ENCODE measurements at places on chromosomes 2 and 18. TPM values are rescaled to one million over a fixed set of nuclear protein-coding genes. Genes with fewer than 3 reads are reported as not detected.

- DNase-seq = peak; percentile 73
Observed at GRCh38 chr18:36850527-36851201, 21.7 kb downstream of the KIAA1328 start.

MALL gene
- total RNA-seq = not detected

TEKT4 gene
- not detected for total RNA-seq

VWC2L gene
- total RNA-seq = not detected

DNA sequence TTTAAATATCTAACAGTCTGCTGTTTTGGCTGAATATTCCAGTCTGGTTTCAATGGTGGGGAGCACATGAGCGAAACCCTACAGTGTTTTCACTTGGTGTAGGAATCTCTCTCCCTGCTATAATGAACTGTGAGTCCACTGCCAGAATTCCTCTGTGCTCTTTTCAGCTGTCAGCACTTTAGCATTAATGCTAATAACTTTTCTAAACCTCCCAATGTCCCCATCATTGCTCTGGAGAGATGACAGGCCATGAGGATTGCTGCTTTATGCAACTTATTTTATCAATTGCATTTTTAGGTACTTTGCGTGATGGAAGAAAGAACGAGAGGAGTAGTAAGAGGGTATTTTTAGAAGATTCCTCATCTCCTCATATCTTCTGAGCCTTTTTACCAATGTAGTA lies 25.3 kb downstream of the STK39 start:
- DNase-seq = no peak

KCNJ13 gene
- total RNA-seq = not detected

- no peak for DNase-seq
Observed at GRCh38 chr2:33812707-33813106, 213.6 kb upstream of the FAM98A start.

TUBA3E gene
- not detected for total RNA-seq

NOSTRIN gene
- total RNA-seq = 0.35 TPM

CCDC178 gene
- total RNA-seq = not detected

GALNT3 gene
- total RNA-seq = 7.7 TPM

GRCh38 chr2:202848813-202849212 lies 22.8 kb downstream of the ICA1L start:
- no peak for DNase-seq

- no peak for DNase-seq
Observed at GRCh38 chr2:129723277-129724020, 256.0 kb upstream of the RAB6C start.

HOXD13 gene
- 5.4 TPM for total RNA-seq

SP5 gene
- 0.39 TPM for total RNA-seq

DNA sequence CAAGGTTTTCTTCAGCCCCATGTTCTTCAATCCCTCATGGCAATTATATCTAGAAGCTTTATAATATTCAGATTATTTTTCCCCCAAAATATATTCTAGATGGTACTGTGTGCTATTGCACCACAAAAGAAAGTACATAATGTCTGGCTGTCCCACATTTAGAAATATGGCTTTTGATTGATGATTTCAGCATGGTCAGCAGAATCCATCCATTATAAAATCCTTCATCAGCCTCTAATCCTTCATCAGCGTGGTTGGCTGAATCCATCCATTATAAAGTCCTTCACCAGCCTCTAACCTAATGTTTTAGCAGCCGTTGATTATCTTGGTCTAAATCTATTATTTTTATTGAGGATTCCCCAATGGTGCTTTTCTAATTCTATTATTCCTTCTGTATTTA lies 23.3 kb upstream of the HAAO start:
- no peak for DNase-seq

DNA sequence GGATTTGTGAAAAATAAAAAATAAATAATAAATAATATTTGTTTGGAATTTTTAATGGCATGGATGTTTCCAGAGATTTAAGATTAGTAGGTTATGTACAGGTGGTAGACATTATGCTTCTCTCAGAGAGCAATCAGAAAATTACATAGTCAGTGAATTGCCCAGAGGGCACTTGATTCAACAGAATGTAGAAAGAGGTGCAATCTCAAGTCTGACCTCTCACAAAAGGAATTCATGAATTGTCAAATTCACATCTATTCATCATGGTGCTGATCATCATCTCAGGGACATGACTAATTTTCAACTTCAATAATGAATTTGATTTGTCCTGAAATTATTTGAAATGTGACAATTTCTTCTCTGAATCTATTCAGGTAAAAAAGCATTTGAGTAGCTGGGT lies 172.5 kb downstream of the PDE11A start:
- DNase-seq = no peak

DNA sequence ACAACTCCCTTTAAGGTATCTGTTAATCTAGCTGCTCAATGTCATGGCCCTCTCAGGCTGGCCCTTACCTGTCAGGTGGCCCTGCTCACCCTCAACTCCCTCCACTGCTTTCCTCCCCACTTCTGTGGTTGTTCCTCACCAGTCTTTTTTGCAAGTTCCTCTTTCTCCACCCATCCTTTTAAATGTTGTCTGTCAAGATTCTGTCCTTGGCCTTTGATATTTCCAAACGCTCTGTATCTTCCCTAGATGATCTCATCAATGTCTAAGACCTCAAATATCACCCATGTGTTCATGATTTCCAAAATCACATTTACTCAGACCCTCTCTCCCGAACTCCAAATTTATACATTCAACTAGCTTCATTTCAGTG lies 3.5 kb downstream of the PTPN2 start:
- DNase-seq = no peak

GRCh38 chr2:148926291-148926961 lies 51.4 kb downstream of the KIF5C start:
- DNase-seq = peak; percentile 10

CHRND gene
- total RNA-seq = not detected

- DNase-seq = no peak
Observed at GRCh38 chr18:24321071-24321470, 76.6 kb downstream of the OSBPL1A start.

ITPRID2 gene
- total RNA-seq = 58.0 TPM

DNA sequence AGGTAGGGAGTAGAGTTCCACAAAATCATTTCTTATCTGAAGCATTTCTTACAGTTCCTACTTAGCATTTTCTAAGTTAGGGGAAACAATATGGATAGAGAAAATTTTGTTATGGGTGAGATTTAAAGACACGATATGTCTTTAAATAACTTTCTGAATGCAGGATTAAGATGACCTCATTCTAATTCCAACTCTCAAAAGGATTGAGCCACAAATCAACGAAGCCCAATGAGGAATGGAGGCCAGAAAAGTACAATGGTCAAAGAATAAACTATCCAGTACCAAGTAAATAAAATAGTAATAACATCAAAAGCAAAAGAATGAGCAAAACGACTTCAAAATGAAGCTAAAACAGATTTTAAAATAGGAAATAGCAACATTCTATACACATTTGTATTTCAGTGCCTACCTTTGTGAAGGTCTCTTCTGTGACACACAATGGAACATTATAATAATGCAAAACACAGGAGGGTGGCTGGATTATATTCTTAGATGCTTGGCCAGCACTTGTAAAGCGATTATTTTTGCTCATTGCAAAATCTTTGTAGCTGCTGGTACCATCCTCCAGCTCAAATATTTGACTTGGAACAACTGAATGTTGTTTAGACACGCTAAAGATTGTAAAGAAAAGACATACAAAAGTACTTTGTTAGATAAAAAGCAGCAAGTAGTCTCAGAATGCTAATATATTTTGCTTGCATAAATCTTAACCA lies 33.8 kb downstream of the HNRNPLL start:
- DNase-seq = no peak

CERKL gene
- not detected for total RNA-seq

IL36B gene
- not detected for total RNA-seq

GRCh38 chr2:64770137-64770780 lies 116.5 kb upstream of the SERTAD2 start:
- no peak for DNase-seq

- DNase-seq = no peak
Observed at GRCh38 chr2:84779781-84780180, 101.1 kb downstream of the TRABD2A start.

DNA sequence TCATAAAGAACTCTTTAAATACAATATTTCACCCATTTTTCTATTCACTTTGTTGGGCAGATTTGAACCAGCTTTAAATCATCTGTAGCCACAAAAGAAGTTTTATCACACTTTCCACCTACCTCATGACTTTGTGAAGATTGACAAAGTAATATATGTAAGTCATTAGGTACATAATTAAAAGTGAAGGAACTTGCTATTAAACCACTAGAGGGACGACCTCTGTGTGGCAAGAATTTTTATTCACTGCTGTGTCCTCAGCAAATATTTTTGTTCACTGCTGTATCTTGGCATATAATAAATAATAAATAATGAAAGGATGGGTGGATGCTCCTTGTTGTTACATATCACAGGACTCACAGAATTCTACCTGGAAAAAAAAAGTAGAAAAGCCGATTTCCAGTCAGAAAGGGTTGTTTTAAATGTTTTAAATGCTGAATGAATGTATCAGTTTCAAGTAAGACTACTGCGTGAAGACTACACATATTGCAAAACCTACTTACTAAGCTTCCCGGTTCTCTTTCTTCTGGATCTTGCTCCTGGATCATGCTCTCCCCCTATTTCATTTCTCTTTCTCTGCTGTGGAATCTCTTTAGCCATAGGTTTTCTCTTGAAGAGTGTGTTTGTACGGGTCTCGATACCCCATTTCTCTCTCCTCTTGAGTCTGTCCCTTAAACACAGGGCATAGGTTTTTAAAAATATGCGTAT lies 44.8 kb downstream of the KCMF1 start:
- no peak for DNase-seq

DNA sequence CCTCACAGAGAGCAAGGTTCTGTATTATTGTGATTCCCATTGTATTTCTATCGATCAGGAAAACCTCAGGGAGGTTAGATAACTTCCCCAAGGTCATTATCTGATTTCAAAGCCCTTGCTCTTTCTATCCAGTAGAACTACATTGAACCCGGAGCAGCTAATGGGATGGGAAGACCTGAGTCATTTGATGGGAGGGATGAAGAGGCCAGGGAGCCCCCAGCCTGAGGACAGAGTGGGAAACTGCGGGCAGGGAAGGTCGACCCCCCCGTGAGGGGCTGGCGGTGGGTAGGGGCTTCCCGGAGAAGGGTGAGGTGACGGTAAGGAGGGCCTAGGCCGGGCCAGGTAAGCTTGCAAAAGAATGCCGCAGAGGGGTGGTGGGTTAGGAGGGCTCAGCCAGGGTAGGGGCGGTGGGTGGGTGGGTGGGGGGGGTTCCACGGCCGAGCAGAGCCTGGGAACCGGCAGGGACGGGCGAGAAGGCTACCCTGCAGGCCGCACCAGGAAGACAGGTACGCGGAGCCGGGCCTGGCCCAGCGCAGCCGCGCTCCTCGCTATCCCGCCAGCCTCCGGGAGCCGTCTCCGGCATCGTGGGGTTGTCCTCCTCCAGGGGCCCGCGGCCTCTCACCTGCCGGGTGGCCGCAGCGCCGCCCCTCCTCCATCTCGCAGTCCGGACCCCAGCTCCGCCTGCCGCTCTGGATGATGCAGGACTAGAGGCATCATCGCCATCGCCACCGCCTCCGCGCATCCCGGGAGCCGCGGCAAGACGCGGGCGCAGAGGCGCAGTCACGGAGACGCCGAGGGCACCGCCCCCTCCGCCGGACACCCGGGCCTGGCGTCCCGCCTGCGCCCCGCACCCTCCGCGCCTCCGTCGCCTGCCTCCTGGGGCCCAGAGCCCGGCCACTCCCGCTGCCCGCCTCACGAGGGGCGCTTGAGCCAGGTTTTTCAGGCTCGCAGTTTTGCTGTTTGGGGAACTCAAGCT lies at the start of gene GPR75:
TSS of gene GPR75 (minus strand) at position 762 of the 976 bp plus-strand sequence. CDS start 5,211 bp downstream, outside the sequence.
- DNase-seq = no peak

All from MG63 (cell line).